ENCODE measurements at places on chromosomes 7 and 10. TPM values are rescaled to one million over a fixed set of nuclear protein-coding genes. Genes with fewer than 3 reads are reported as not detected.

GRCh38 chr7:140646931-140647647 lies 6.5 kb upstream of the DENND2A start:
- no peak for DNase-seq

GRCh38 chr7:8841171-8841570 lies 407.8 kb downstream of the NXPH1 start:
- no peak for DNase-seq

Gene GNGT1
- not detected for polyA plus RNA-seq

DNA sequence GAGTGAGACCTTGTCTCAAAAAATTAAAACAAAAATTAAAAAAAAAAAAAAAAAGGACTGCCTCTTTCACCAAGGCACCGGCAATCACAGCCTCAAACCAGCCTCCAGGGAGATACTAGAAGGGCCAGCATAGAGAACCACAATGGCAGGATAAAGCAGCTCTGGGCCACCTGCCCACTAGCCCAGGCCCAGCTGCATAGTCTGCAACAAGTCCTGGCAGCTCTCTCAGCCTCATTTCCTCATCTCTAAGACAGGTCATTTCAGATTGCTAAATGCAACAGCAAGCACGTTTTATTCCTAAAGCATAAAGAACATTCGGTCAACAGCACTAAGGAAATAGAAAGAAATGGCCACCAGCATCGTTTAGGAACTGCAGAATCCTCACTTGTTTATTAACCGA lies 28.8 kb downstream of the XPNPEP1 start:
- DNase-seq = no peak

DNA sequence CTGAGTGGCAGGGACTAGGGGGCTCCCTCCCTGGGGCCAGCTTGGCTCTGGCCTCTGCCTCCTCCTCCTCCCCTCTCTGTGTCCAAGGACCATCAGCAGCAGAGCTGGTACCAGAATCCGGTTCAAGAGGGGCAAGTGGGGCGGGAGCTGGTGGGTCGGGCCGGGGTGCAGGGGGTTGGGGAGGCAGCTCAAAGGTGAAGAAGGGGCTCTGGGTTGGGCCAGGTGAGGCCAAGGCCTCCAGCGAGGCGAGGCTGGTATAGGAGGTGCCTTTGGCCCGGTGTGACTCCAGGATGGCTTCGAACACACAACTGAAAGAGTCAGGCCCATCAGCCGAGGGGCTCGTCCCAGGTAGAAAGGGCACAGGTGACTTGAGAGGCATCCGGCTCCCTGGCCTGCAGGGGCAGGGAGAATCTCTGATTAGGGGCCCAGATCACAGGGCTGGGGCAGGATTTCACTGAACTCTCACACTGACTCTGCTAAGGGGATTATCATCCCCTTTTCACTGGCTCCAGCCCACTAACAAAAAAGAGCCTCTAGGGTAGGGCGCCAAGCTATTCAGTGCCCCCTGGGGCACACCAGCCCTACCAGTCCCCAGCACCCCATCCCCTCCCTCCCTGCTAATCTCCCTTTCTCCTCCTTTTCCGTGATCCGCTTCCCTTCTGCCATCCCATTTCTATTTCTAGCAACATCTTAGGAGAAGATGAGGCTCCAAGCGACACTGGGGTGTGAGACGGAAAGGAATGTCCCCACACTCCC lies 4.6 kb downstream of the PSD start:
- DNase-seq = no peak

Gene TLX1
- 0.28 TPM for polyA plus RNA-seq

GRCh38 chr10:27685681-27686080 lies 59.9 kb downstream of the MKX start:
- no peak for DNase-seq

GRCh38 chr10:84291384-84291783 lies 37.0 kb upstream of the CCSER2 start:
- DNase-seq = no peak

DNA sequence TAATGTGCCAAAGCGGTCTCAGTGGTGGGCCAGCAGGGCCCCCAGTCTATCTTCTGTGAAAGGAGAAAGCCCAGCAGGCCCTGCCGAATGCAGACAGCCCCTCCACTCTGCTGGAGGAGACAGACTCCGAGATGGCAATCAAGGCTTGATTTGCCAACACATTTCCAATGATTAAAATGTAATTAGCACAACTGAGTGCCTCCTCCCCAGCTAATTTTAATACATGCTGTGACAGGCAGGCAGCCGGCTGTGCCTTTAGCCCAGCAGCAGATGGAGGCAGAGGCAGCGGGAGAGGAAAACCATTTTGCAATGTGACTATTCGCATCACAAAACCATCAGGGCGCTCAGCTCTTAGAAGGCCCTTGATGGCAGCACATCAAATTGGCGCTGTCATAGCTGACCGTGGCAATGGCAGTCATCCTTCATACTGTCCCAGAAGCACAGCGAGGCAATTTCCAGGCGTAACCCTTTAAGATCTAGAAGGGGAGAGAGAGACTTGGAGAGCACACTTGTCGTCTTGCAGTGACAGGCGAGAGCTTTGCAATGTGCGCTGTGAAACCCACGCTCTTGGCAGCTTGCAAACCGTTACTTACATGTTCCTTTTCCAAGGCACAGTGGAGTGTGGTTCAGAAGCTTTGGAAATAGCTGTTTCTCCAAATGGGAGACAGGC lies 714.8 kb upstream of the GALNT17 start:
- DNase-seq = no peak

DNA sequence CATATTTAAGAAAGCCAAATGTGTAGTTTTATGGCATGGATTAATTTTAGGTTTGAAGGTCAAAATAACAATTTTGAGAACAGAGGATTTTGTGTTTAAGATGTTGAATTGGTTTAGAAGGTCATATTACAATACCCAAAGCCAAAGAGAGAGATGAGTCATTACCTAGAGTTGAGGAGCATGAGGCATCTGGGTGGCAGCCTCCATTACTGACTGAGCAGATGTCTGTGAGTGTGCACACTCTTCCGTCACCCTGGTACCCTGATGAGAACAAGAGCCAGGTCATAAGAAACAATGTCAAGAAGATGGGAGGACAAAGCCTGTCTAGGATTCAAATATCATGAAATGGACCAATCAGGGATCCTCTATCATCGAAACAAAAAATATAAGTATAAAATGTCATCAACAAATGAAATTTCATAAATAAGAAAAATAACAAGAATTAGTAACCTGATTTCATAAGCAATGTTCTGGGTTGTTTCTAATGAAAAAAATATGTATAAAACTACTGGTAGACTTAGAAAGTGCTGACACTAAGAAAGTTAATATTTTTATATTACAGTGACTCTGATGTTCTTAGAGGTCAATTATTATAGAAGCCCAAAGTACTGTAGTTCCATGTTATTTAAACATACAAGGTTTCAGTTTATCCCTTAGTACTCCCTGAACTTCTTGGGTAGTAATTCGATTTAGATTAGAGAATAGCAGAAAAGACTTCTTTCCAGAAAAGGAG lies 20.0 kb downstream of the CUBN start:
- no peak for DNase-seq

DNA sequence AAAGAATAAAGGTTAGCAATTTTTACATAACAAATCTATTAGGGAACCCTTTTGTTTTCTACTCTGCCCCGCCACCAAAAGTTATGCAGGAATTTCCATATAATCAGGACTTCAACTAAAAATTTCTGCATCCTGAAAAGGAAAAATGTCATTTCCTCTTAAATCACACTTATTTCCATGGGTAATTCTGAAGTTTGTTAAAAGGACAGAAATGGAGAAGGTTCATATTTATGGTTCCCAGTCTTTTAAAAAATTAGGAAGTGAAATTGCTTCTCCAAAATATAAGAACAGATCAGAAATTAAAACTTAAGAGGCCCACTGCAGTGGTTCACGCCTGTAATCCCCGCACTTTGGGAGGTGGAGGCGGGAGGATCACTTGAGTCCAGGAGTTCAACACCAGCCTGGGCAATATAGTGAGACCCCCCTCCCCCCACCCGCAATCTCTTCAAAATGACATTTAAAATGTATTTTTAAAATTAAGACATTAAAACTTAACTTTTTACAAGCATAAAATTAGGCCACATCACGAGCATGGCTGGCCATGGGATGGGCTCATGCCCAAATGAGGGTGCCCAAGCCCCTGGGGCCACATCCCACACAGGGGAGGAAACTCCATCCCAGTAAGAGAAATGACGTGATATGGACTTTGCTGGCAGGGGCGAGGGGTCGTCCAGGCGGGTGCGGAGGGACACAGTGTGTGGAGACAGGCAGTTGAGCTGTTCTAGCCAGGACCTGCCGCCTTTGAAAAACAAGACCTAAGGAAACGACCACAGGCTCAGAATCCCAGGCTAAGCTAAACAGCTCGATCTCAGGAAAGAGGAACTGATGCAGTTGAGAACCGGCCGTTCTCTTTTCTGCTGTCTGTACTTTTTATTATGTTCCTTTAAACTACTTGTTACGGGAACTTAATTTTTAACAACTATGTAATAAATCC lies 51.3 kb upstream of the NFE2L3 start:
- DNase-seq = no peak

GRCh38 chr7:125257617-125258016 lies 328.0 kb upstream of the POT1 start:
- no peak for DNase-seq

GRCh38 chr7:64997927-64998391 lies 7.1 kb upstream of the ZNF117 start:
- no peak for DNase-seq

Gene FOXP2
- polyA plus RNA-seq = 7.4 TPM

Gene TAS2R5
- polyA plus RNA-seq = 0.05 TPM

DNA sequence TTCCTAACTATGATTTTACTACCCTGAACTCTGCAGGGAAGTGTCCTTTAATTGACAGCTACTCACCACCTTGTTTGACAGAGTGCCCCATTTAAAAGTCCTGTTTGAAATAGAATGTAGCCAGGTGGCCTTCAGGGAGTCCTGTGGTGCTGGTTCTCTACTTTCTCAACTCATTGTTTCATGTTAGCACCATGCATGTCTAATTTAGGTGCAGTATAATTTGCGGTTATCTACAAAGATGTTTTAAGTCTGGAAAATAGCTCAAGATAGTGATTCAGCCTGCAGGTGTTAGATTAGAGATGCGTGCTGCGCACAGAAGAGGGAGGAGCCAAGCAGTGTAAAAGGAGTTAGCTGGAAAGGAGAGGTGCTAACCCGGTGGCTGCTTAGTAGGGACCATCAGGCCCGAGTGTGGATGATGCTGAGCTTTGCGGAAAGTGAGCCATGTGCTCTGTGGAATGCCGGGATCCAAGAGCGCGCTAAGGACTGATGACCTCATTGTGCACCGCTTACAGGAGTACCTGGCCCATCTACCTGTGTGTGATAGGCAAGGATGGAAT lies 1.2 kb downstream of the CCM2 start:
- no peak for DNase-seq

GRCh38 chr7:152076324-152076821 lies 50.9 kb downstream of the GALNT11 start:
- DNase-seq = no peak

All from liver (tissue), 10 donors.